ENCODE measurements at places on chromosomes 3 and 15. TPM values are rescaled to one million over a fixed set of nuclear protein-coding genes. Genes with fewer than 3 reads are reported as not detected.

- peak; percentile 86 for DNase-seq
Observed at GRCh38 chr15:66841953-66842681, 140.1 kb downstream of the SMAD6 start.

- no peak for DNase-seq
Observed at GRCh38 chr3:153334558-153334957, 172.5 kb downstream of the RAP2B start.

GRCh38 chr3:120451272-120451761 lies 525 bp upstream of the FSTL1 start:
- no peak for DNase-seq

Gene RNF111
- total RNA-seq, result 30.7 TPM

DNA sequence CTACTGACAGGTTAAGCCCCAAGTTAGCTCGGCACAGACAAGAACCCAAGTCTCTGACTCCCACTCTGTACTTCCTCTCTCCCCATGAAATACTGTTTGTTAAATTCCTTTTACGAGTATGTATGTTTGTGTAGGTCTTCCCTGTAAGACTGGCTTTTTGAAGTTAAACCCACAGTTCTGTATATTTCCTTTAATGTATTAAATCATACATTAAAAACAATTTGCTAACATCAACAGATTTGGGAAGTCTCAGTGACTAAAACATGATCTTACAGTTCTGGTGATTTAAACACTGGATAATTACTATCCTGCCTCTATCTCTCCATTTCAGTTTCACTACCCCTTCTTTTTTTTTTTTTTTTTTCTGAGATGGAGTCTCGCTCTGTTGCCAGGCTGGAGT lies 4.4 kb downstream of the CMTM6 start:
- no peak for DNase-seq

All from mammary epithelial cell (primary cell).